ENCODE measurements at places on chromosomes 5 and 9.

DNA sequence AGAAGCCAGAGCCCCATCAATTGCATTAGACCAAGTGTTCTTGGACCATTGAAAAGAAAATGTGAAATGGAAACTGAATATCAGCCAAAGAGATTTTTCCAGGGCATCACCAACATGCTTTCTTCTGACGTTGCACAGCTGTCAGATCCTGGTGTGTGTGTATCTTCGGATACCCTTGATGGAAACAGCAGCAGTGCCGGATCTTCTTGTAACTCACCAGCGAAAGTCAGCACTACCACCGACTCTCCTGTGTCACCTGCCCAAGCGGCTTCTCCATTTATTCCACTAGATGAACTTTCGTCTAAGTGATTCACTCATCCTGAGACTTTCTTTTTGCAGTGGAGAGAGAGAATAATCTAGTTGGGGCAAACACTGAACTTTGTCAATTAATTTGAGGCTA, 75.7 kb downstream of the PIP5K1B start:
- peak; percentile 13 for DNase-seq

- no peak for DNase-seq
Observed at GRCh38 chr5:5146530-5147160, 6.5 kb downstream of the ADAMTS16 start.

- no peak for DNase-seq
Observed at GRCh38 chr5:78541086-78541654, 107.4 kb downstream of the LHFPL2 start.

DNA sequence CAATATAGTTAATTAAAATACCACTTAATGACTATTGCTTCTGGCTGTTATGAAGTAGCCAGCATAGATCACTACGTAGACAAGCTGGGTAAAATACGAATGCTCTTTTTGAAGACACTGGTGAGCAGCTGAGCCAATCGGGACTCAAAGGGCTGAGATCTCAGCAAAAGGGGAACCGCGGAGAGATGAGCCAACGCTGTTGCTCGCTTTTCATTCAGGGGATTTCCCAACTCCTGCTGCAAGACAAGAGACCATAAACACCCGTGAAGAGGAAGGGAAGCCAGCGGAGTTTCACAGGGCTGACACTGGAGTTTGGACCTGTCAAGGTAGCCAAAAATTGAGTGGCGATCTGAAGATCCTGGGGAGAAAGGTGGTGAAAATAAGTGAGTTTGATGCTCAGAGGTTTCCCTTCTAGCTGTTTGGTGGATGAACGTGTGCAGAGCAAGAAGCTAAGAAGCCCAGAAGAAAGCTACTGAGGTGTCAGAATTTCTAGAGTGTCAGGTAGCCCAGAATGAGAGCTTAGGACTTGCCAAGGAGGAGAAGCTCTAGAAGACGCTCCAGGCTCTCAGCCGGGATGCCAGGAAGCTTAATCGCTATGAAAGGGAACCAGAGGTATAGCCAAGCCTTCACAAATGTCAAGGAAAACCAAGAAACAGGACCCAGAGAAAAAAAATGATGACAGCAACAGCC, 79.6 kb upstream of the RNU6ATAC start:
- peak; percentile 33 for DNase-seq

- DNase-seq: no peak
Observed at GRCh38 chr9:124298646-124299235, 41.0 kb downstream of the NEK6 start.

DNA sequence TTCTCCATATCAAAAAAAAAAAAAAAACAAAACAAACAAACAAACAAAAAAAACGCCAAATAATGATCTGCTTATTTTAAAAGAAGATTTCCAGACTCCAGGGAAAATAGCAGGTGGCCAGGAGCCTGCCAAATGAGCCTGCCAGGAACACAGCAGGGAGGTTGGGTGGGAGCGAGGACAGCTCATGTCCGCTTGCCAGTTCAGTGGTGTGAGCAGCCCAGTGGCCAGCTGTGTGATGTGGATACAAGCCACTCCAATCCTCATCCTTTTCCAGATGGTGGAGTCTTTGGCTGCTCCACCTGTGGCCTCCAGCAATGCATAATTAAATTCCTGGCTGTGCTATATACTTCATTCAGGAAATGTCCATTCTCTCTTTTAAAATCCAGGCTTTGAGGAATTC, 1025.1 kb upstream of the C9orf72 start:
- no peak for DNase-seq

DNA sequence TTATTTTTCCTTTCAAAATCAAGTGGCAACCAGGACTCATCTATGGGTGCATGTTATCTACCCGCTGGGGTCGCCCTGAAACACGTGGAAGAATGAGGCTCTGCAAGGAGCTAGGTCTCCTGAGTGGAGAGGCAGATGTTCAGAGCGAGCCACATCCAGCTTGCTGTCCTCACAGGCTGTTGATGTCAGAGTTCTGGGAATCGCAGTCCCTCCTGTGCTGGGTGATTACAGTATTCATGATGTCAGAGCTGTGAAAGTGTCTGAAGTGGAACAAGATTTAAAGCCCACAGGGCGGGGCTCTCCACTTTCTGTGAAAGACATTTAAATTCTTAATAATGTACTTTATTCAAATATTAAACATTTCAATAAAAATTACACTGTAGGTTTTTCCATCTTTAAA, 24.4 kb upstream of the LMX1B start:
- DNase-seq: no peak

GRCh38 chr5:179797741-179798140, 4.0 kb downstream of the LTC4S start:
- no peak for DNase-seq

GRCh38 chr5:72857396-72857795, 40.9 kb downstream of the TNPO1 start:
- no peak for DNase-seq

GRCh38 chr9:101569741-101570501, 24.8 kb downstream of the PPP3R2 start:
- DNase-seq: no peak

- no peak for DNase-seq
Observed at GRCh38 chr5:151184316-151185042, 26.9 kb upstream of the ANXA6 start.

GRCh38 chr5:72134226-72134899, 27.1 kb downstream of the MAP1B start:
- DNase-seq: no peak

DNA sequence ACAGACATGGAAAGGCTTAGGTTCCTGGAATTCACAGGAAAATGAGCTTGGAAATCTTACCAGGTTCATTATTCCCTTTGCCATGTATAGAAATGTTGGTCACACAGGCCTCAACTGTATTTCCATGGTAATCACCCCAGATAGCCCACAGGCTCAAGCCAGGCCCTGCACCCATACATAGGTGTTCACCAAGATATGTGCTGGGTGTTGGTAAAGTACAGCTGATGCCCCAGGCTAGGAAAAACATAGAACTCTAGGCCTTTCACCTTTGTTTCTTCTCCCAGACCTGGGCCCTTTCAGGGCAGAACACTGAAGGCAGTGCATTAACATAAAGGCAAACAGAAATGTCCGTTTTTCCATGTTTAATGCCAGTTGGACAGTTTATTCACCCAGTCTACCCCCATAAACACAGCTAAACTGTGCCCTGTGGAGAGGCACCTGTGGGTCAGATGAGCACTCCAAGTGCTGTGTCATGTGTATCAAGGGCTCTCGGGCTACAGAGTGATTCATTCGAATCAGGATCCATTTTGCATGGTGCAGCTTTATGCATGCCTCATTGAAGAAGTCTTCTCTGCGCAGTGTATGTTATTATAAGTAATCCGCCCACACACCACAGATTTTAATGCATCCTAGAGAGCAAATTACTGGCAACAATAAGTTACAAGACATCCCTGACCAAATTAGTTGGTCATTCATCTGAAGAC, 93.4 kb upstream of the SLC30A5 start:
- no peak for DNase-seq

- DNase-seq: no peak
Observed at GRCh38 chr5:160445132-160445531, 23.5 kb downstream of the PTTG1 start.

DNA sequence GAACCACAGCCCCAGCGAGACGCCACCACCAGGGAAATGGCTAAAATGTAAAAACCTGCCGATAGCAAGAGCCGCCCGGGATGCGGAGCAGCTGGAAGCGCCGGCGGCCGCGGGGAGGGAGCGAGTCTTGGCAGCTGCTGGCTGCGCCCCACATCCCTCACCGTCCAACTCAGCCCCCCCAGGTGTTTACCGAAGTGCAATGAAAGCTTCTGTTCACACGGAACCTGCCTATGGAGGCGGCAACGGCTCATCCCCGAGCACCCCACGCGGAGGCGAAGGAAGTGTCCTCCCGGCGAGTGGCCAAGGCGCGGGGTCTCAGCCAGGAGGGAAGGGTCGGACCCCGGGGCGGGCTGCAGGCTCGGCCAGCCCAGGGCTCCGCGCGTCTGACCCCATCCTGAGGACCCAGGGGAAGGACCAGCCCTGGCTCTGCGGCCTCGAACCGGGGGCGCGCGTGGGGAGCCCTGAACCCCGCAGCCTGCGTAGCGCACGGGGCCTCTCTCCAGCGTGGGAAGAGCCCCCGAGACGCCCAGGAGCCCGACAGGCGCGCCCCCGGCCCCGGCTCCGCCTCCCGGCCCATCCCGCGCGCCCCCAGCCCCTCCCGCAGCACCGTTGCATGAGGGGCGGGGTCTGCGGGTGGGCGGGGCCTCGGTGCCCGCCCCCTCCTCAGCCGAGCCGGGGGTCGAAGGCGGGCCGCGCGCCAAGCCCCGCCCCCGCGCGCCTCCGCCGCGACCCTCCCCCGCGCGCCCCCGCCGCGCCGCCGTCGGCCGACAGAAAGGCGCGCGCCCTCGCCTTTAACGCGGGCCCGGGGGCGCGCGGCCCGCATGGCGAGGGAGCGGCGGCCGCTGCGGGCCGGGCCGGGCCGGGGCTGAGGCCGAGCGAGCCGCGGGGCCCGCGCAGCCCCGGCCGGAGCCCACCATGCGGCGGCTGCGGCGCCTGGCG, at the start of gene DIPK1B:
Gene DIPK1B, plus strand, starts transcription at position 822 of the 939 bp plus-strand sequence. Its CDS starts 94 bp downstream, at position 916.
- no peak for DNase-seq

- no peak for DNase-seq
Observed at GRCh38 chr5:170450061-170450669, 53.7 kb upstream of the KCNIP1 start.

- DNase-seq: no peak
Observed at GRCh38 chr5:111720333-111720890, 36.6 kb downstream of the NREP start.

DNA sequence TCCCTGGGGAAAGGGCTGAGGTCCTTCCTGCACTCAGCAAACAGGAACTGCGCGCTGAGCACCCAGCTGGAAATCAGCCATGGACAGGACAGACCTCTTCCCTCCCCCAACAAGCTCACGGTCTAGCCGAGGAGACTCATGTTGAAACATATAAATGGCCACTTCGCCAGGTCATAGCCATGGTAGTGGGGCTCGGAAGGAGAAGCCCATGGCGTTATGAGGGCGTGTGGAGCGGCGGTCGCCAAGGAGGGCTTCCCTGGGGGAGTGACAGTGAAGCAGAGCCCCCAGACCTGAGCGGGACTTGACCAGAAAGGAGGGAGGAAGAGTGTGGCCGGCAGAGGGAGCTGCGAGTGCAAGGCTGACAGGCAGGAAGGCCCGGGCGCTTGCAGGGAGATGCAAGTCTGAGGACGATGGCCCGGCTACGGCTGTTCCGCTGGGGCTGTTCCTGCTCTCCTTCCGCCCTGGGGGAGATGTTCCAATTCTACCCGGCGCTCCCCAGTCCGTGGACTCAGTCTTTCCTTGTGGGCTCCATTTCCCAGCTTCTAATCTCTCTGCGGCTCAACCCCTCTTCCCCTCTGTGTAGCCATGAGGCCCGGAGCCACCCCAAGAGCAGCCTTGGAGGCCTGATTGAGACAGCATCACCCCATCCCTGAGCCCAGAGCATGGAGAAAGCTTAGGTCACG, 43.9 kb upstream of the PRRC2B start:
- DNase-seq: peak; percentile 89

GRCh38 chr9:22103685-22104575, 94.8 kb upstream of the CDKN2B start:
- no peak for DNase-seq

DNA sequence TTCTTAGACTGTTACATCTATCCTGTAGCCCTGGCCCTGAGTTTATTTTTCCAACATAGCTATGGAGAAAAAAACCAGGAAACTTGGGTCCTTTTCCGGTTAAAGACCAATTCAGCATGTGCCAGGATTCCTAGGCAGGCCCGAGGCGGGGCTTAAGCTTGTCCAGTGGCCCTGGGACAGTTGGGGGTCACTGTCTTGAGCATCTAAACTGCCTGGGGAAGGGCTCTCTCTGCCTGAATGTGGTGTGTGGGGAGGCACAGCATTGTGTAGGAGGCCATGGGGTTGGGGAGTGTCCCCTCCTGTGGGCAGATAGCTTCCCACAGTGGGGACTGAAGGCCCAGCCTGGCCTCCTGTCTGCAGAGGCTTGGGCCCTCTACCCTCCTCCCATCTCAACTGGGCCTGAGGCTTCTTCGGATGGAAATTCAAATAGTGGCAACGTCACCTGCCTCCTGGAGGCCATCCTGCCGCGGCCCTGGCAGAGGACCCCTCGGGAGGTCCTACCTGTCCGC, 88.8 kb downstream of the PHF2 start:
- no peak for DNase-seq

- no peak for DNase-seq
Observed at GRCh38 chr5:100840789-100841188, 62.3 kb downstream of the ST8SIA4 start.

DNA sequence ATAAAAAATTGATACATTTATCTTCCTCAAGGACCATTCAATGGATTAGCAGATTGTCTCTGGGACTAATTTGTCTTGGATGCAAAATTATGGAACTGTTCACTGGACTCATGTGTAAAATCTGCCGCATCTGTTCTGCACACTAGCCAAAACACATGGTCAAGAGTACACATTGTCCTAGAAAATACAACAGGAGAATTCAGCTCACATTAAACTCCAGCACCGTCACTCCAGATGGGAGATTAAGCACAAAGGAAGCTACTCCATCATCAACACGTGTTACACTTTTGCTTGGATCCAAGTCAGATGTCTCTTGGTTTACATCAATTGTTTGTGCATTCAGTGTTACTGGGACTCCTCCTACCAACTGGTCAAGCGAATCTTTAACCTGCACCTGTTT, 28.8 kb downstream of the C5 start:
- no peak for DNase-seq

DNA sequence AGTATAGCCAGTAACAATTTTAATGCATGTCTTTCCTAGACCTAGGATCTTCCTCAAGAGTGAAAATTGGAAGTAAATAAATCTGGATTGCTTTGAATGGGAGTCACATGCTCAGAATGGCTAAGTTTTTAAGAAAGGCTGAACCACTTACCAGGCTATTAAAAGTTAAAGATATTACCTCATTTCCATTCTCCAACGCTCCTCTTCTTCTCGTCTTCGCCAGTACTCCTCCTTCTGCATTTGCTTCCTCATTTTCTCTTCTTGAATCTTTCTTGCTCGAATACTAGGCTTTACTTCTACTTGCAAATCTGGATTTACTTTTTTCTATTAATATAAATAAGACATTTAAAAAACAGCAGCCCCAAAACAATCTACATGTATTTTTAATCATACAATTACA, 49.6 kb downstream of the ZFR start:
- DNase-seq: no peak
